Esophagus squamous epithelium (tissue), 5 donors: ENCODE measurements at places on chromosomes 7 and 10.

GRCh38 chr10:97025613-97026242 is 160.0 kb downstream of the SLIT1 start:
- DNase-seq, result no peak

DNA sequence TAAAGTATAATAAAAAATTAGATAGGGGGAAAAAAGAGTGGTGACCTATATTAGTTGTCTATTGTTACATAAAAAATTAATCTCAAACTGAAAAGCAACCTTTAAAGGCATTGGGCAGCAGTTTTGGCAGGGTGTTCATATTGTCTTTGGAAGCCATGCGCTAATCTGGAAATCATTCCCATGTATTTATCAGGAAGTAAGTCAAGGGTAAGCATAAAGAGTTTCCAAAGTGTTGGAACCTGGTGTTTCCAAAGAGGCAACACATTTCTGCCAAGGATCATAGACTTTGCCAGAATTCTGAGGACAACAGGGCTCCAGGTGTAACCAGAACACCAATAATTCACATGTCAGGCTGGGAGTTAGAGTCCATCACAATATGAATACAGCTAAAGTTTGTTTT is 55.7 kb upstream of the EGFR start:
- no peak for DNase-seq

- no peak for DNase-seq
Measured at GRCh38 chr10:131121511-131122035, 189.9 kb downstream of the TCERG1L start.

DNA sequence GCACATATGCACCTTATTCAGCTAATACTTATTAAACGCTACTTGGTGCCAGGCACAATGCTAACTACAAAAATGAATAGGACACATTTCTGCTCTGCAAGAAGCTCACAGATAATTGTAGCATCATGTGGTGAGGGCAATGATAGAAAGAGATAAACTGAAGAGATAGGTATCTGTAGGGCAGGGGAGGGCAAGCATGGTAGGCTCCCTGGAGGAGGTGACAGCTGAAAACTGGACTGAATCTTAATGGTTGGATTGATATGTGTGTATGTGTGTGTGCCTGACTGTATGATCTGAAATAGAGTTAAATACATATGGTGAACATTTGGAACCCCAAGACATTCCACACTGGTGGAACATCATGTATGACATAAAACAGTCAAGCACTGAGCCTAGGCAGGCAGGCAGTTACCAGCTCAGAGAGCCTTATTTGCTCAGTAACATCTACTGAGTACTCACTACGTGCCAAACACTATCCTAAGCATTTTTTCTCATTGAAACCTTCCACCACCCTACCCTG is 4.8 kb upstream of the CEP55 start:
- no peak for DNase-seq

DNA sequence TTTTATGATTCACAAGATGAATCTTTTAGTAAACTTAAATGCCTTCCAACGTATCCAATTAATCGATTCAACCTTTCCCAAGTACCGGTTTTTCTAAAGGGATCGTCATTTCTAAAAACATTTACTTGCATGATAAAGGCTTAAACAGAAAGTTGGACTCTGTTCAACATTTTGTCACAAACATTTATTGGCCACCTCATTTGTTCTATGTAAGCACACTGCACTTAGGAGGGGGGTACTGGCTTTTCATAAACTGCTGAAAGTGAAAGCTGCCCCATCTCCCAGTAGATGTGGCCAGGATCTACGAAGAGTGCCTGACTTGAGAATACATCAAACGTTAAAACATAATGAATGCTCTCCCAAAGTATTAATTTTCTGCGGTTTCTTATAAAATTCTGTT is 37.3 kb upstream of the LAMB4 start:
- DNase-seq, result no peak

- DNase-seq, result no peak
Measured at GRCh38 chr10:109743146-109743545, 180.2 kb downstream of the XPNPEP1 start.

DNA sequence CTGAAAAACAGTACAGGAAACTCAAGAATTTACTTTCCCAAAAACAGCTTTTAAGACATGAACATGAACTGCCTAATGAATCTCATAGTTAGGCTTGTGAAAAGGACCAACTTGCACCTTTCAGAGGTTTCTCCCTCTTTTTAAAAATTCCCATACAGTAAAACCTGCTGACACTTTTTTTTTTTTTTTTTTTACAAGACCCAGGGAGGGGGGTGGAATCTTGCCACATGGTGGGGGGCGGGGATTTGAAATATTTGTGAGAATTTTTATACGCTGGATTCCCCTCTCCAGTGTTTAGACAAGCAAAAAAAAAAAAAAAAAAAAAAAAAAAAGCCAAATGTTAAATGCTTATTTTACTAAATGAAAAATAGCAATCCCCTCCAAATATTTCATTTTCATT is 57.4 kb downstream of the HIBADH start:
- DNase-seq, result no peak

DNA sequence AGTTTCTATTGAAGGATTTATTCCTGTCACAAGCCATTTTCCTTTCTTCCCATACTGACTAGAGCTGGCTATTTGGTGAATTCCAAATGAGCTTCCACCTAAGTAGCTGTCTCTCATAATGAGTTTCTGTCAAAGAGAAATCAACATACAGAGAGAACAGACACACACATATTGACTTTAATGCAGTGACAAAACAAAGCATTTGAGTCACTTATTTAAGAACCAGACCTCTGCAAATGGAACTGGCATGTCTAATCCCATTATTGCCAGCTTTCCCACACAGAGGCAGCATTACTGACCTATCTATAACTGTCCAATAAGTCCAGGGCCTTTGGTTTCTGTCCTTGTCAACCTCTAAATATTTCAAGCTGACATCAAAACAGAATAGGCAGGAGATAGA is 179.3 kb upstream of the CSTF2T start:
- DNase-seq, result no peak

- no peak for DNase-seq
Measured at GRCh38 chr10:44460416-44460815, 75.5 kb upstream of the CXCL12 start.

DNA sequence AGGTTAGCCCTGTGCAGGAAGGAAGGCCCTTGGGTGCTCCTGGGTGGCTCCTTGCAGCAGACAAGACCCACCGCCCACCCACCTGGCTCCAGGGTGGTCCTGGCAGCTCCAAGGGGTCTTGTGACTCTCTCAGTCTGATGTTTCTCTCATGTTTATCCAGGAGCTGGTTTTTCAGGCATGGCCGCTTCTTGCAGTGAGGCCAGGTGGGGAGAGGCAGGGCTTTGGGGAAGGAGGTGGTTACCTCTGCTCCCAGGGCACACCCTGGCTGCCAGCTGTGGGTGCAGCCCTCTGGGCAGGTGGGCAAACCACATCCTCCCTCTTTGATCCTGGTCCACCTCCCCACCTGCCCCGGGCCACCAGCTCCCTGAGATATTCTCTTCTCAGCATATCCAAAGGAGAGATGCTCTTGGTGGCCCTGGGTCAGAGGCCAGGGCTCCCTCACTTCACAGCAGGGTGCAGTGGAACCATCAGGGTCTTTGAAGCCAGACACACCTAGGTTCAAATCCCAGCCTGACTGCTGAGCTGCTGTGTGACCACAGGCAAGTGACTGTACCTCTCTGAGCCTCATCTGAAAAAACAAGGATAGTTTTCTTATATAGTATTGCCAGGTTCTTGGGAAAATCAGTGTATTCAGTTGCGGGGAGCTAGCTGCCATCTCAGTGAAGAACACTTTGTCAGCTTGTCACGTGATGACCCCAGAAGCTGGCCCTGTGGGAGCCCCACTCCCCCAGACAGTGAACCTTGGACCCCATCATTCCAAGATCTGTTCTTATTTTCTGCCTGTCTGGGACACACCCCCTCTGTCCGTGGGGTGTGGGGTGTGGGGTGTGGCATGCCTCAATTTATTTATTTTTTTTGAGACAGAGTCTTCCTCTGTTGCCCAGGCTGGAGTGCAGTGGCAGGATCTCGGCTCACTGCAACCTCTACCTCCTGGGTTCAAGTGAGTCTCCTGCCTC is 11.5 kb downstream of the GTF2IRD1 start:
- DNase-seq, result no peak

DNA sequence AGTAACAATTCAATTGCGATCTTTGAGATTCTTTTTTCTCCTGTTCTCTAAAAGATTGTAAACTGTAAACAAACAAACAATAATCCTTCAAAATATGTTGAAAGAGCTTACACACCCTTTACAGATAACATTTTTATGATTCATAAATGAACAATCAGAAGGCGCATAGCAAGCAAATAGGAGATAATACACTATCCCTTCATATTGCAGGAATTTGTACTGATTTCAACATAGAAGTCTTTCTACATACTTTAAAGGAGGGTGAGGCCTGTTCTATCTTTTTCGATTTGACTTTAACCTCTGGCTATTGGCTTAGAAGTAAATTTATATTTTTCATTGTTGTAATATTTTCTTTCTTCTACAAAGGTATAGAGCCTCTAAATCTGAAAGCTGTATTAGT is 57.2 kb downstream of the TFEC start:
- DNase-seq, result no peak

DNA sequence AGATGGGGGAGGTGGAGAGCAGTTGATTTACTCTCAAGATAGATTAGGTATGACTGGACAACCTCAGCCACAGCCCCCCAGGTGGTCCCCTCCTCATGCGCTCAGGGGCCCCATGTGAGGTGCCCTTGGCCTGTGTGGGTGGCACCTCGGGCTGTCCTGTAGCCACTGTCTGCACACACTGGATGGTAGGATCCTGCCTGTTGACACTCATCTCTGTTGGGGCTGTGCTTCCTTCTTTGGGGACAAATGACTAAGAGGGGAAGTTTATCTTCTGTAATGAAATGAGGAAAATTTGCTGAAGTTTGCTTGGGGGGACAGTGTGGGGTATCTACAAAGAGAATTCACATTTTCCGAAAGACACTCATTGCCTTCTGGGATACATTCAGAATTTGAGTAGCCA is 53.6 kb upstream of the ANTXRL start:
- DNase-seq, result no peak

GRCh38 chr10:113960617-113961181 is 83.0 kb upstream of the ADRB1 start:
- no peak for DNase-seq

DNA sequence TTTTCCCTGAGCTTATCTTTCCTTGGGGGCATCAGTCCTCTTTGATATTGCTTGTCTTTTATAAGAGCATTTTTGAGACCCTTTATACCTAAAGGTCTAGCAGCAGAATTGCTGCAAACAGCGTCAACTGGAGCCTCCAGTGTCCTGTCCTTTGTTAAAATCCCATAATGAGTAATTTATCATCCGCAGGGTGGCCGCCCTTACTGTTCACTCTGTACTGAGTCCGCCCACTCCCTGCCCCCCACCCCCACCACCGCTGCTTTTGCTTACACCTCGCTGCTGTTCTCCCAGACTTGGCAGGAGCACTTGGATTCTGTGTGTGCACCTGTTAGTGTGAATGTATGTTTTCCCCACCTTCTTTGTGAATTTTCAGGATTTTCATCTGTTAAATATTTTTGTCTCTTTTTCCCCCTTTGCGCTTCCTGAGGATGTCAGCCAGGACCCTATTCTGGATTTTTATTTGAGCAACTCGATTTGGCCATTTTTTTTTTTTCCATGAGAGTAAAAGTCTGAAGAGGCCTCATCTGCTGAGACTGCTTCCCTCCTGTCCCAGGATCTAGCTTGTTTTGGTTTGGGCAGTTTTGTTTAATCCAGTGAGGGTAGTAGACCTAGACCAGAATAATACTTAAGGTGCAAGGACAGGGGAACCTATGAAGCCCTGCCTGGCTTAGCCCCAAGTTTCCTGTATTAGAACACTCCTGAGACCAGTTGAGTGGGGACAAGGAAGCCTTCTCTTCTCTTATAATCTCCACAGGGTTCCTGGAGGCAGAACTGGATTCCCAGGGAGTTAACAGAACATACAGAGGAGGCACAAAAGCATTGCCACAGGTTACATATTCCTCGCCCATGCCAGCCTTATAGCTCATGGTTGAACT is 8.2 kb downstream of the AGFG2 start:
- DNase-seq, result no peak

GRCh38 chr7:156776527-156776926 is 116.5 kb downstream of the LMBR1 start:
- no peak for DNase-seq

- no peak for DNase-seq
Measured at GRCh38 chr10:127855591-127855881, 37.2 kb downstream of the CLRN3 start.

GRCh38 chr7:123433665-123434064 is 100.7 kb downstream of the IQUB start:
- no peak for DNase-seq

DNA sequence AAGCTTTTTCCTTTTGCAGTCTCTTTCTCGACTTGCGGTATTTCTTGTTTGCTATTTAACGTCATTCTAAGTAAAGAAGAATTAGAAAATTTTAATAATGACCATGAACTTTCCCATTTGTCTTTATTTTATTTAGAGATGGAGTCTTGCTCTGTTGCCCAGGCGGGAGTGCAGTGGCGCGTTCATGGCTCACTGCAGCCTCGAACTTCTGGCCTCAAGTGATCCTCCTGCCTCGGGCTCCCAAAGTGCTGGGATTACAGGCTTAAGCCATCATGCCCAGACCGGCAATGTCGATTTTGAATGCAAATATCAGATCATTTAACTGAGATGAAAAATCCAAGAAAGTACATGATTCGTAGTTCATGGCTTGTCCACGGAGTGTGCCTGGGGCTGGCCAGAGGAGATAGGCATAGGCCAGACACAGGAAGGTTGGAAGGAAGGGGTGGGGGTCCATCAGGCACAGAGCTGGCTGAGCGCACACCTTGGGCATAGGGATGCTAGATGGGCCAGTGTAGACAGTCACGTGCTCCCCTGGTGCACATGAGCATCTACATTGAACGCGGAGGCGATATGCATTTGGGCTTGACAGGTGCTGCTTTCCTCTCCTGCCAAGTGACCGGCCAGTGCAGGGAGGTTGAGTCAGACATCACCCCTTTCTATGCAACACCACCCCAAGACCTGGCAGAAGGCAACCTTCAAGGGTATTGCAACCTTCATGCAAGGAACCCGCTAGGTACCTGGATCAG is 38.9 kb upstream of the DAGLB start:
- DNase-seq, result no peak

GRCh38 chr10:129459762-129460539 is 7.1 kb upstream of the MGMT start:
- no peak for DNase-seq

- DNase-seq, result no peak
Measured at GRCh38 chr7:149353739-149354504, 91.9 kb downstream of the ZNF783 start.

DNA sequence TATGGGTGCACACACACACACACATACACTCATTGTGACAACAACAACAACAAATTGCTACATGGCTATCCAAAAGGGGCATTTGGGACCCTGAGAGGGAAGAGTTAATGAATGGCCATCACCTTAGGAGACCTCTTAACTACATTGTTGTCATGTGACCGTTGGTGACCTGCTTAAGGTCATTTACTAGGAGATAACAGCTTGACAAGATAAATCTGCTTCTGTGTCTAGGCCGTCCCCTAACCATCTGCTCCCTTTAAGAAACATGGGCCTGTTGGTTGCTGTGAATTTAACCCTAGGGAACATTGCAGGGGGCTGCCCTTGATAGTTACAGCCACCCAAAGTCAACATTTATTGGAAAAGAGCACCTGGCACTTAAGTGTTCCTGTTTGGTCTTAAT is 29.7 kb downstream of the C1QL3 start:
- no peak for DNase-seq
